ENCODE measurements at places on chromosomes 2 and 18. TPM values are rescaled to one million over a fixed set of nuclear protein-coding genes. Genes with fewer than 3 reads are reported as not detected.

SGO2 gene
- 26.4 TPM for total RNA-seq

HOXD13 gene
- 20.7 TPM for total RNA-seq

CRYGD gene
- total RNA-seq: not detected

INO80B gene
- 17.8 TPM for total RNA-seq

UGT1A10 gene
- total RNA-seq: 8.2 TPM

SLC11A1 gene
- total RNA-seq: not detected

ASAP2 gene
- total RNA-seq: 20.3 TPM

DQX1 gene
- 1.1 TPM for total RNA-seq

NRP2 gene
- 108 TPM for total RNA-seq

MAPK4 gene
- 0.17 TPM for total RNA-seq

RAPGEF4 gene
- 0.24 TPM for total RNA-seq

HOXD12 gene
- not detected for total RNA-seq

SLC16A14 gene
- 2.1 TPM for total RNA-seq

CD207 gene
- total RNA-seq: not detected

FEV gene
- total RNA-seq: not detected

ALKAL2 gene
- 1.8 TPM for total RNA-seq

PCARE gene
- total RNA-seq: not detected

STAT4 gene
- 0.48 TPM for total RNA-seq

Measured in Daoy (cell line).